Transverse colon (tissue), 4 donors: ENCODE measurements at places on chromosomes 5 and 9. TPM values are rescaled to one million over a fixed set of nuclear protein-coding genes. Genes with fewer than 3 reads are reported as not detected.

DNA sequence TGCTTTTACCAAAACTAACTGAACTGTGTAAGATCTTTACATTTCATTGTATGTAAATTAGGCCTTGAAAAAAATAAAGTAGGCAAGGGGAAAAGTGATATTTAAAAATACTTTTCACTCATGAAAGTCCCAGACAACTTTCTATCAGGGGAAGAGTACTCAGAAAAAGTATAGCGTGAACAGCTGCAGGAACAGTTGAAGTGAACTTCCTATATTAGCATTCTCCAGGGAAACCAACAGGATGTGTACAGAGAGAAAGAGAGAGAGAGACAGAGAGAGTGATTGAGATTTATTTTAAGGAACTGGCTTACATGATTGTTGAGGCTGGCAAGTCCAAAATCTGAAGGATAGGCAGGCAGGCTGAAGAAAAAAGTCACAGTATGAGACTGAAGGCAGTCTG, 42.0 kb downstream of the ERMP1 start:
- DNase-seq: no peak

DNA sequence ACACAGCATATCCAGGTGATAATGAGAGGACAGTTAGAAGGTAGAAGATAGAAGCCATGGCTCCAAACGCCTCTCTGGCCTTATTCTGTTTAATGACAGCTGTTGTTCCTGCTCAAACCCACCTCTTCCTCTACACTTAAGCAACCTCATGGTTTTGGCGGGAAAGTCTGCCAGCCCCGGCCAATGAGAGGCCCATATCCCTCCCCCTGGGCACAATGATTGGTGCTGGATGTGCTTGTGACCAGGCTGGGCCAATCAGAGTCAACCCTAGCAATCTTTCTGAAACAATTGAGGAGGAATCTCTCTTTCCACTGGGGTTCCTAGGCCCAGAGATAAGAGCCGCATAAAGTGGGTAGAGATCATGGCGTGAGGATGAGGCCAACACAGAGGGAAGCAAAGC, 4.8 kb upstream of the GFI1B start:
- DNase-seq: no peak

- no peak for DNase-seq
Observed at GRCh38 chr9:123000371-123001068, 32.9 kb upstream of the GPR21 start.

DNA sequence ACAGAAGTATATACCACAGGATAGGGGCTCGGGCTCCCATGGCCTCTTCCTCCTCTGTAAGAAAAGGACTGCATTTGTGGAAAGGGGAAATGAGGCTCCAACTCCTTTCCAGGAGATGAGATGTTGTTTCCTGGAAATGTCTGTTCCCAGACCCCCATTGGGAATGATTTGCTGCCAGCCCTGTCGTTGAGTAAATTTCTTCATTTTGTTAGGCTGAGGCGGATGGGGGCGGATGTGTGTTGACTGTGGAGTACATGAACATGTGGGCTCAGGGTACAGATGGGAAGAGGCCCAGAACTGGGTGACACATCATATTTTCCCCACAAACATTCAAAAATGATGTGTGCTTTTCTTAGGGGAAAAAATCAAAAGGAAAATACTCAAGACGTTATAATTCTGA, 28.8 kb upstream of the TNFAIP8 start:
- DNase-seq: peak; percentile 20

Gene UAP1L1
- 28.8 TPM for total RNA-seq

DNA sequence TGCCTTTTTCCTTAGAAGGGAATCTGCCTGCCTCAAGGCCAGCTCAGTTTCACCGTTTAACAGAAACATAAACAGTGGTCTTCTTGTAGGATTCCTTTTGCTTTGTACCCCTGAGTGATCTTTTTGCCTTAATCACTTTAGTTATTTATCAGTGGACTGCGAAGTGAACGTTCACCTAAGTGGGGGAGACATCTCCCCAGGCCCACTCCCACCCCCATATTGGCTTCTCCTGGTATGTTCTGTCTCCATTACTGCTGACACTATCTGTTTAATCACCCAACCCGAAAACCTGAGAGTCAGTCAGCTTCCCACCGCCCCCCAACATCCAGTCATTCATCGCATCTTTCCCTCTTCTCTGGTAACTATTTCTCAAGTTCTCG, 1.4 kb downstream of the SKP2 start:
- no peak for DNase-seq

Gene IFNA13
- total RNA-seq: not detected

DNA sequence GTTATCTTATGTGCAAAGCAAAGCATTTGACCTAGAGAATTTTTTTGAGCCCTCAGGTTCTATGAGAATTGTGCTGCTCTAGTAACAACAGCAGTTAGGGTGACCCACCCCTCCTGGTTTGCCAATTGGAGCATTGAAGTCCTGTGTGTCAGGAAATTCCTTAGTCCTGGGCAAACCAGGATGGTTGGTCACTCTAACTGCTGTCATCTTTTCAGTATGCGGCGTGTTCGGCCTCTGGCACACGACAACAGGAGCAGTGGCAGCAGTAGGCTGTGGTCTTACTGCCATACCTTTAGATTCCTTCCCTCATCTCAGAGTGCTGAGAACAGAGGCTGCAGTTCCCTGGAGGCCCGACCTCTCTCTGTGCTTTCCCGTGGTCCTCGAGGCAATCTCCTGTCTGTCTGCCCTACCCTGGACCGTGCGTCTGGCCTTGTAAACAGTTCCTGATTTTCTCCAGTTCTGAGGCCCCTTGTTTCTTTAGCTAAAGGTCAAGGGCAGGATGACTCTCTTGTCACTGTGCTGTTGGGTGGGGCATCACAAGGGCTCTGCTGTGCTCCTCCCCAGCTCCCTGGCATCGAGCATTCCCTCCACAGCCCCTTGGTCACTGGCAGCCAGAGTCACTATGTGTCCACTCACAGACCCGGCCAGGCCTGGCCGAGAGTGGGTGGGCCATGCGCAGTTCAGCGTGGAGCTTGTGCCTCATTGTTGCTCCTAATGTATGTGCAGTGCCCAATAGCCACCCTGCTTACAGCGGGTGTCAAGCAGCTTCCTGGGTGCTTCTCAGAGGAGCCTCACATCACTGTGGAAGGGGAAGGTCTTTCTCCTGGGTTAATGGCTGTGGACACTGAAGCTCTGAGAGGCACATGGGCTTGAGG, 18.5 kb upstream of the COL15A1 start:
- DNase-seq: no peak

Gene LNPEP
- 33.7 TPM for total RNA-seq
